ENCODE measurements at places on chromosomes 6 and 20. TPM values are rescaled to one million over a fixed set of nuclear protein-coding genes. Genes with fewer than 3 reads are reported as not detected.

LHFPL5 gene
- total RNA-seq, result not detected

MPIG6B gene
- 0.52 TPM for total RNA-seq

HTR1B gene
- total RNA-seq, result not detected

GRCh38 chr6:40889137-40889832 lies 149.7 kb downstream of the UNC5CL start:
- DNase-seq, result no peak

GRCh38 chr20:37521061-37521771 lies at the start of gene NNAT:
TSS of gene NNAT (plus strand) at chr20:37521250. CDS start at chr20:37521332, 82 bp downstream.
- no peak for DNase-seq

GRCh38 chr20:62642051-62642665 lies at the start of gene SLCO4A1:
TSS of gene SLCO4A1 (plus strand) at chr20:62642503. CDS start at chr20:62656455, 13,952 bp downstream.
- peak; percentile 87 for DNase-seq

GRCh38 chr6:129929433-129929832 lies 68.3 kb upstream of the TMEM244 start:
- no peak for DNase-seq

Data from left ventricle myocardium superior (tissue), 1 donor.